Cerebellar nuclear complex (tissue), 1 donor: ENCODE measurements at places on chromosomes 1 and 21.

DNA sequence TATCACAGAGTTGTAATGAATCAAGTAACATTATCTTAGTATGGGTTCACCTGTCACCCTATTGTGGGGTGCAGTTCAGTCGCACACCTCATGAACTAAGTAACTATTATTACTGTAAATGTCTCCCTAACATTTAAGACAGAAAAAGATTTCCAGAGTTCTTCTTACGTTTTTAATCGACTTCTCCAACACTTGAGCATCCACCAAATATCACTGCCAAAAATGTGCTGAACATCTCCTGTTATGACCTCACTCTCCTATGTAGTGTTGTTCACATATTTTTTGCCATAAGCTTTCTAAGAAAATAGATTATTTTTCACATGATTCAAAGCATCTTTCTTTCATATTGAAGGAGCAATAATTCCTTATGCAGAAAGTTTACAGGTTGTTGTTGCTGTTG lies 1.3 kb downstream of the TTLL7 start:
- DNase-seq, result no peak

DNA sequence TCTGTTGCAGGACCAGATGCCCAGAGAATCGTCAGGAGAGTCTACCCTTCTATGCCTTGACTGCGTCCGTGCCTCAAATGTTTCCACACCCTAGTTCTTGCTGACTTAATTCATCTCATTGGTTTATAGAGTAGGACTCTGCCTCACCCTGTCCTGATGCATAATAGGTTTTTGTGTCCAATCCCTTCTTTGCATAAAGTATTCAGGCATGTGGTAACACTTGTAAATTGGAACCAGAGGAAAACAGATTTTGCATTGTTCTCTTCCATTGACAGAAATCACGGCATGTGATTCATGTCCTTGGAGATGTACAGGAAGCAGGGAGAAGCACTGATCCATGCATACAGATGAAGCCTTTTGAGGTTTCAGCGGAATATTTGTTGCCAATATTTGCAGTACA lies 29.5 kb downstream of the PLPPR5 start:
- DNase-seq, result no peak

DNA sequence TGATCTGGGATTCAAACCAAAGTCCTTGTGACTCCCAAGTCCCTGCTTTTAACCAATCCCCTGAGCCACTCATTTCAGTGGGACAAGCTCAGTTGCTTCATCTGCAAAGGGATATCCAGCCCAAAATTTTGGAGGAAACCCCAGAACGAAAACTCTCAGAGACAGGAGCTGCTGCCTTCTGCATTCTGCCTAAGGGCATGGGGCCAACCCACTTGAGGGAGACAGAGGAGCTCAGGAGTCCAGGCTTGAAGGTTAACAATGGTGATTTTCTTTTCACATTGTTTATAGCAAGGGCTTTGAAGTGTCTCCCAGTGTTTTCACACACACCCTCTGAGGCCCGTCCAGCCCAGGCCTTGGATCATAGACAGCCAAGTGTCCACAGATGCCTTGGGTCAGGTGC lies 148.1 kb upstream of the CTTNBP2NL start:
- DNase-seq, result no peak

GRCh38 chr1:198887866-198888265 lies 249.0 kb downstream of the PTPRC start:
- DNase-seq, result no peak

DNA sequence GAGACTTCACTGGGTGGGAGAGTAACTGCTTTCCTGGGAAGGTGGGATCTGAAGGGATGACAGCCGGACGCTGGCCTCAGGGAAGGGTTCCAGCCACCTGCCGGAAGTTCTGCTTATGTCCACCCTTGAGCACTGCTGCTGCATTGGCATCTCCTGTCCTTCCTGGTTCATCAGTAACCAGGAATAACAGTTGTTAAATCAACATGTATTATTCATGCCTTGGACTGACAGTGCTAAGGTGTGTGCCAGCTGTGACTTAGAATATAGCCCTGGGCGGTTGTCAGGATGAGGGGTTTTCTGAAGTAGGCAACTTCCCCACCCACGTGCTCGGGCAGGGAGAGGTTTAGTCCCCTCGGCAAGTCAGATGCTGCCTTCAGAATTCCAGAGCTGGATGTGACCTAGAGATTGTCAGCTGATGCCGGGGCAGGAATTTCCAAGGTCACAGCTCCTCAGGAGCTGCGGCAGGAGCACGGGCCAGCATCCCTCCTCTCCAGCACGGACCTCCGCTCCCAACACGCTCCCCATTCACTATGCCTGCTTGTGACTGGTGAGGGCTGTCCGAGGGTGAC lies 17.9 kb downstream of the CLDN14 start:
- no peak for DNase-seq
